Uterus (tissue), 4 donors: ENCODE measurements at places on chromosomes 16 and 17.

DNA sequence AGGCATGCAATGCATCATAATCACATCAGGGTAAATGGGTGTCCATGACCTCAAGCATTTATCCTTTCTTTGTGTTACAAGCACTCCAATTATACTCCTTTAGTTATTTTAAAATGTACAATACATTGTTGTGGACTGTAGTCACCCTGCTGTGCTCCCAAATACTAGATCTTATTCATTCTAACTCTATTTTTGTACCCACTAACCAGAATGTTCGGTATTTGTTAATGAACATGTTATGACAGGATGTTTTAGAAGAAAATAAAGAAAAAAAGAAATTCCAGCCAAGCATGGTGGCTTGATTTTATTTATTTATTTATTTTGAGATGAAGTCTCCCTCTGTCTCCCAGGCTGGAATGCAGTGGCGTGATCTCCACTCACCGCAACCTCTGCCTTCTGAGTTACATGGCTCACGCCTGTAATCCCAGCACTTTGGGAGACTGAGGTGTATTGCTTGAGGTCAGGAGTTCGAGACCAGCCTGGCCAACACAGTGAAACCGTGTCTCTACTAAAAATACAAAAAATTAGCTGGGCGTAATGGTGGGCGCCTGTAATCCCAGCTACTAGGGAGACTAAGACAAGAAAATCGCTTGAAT is 1.8 kb upstream of the NDE1 start:
- H3K4me1 ChIP-seq = no peaks in the 10 kb centered on the region
- DNase-seq = no peak
- no peaks in the 10 kb centered on the region for H3K36me3 ChIP-seq
- no peak overlapping the region for H3K27ac ChIP-seq
- H3K4me3 ChIP-seq = no peak overlapping the region
- H3K27me3 ChIP-seq = no peaks in the 10 kb centered on the region

GRCh38 chr16:2333772-2334379 is 6.7 kb downstream of the ABCA3 start:
- H3K4me1 ChIP-seq = no peaks in the 10 kb centered on the region
- no peak overlapping the region for H3K27ac ChIP-seq
- no peaks in the 10 kb centered on the region for H3K36me3 ChIP-seq
- H3K4me3 ChIP-seq = no peak overlapping the region
- no peaks in the 10 kb centered on the region for H3K27me3 ChIP-seq

- no peaks in the 10 kb centered on the region for H3K27me3 ChIP-seq
- no peak for DNase-seq
- H3K4me1 ChIP-seq = no peaks in the 10 kb centered on the region
- H3K36me3 ChIP-seq = no peaks in the 10 kb centered on the region
- no peak overlapping the region for H3K4me3 ChIP-seq
These were observed 17.4 kb downstream of the ITPRIPL2 start for GRCh38 chr16:19130852-19131824.

DNA sequence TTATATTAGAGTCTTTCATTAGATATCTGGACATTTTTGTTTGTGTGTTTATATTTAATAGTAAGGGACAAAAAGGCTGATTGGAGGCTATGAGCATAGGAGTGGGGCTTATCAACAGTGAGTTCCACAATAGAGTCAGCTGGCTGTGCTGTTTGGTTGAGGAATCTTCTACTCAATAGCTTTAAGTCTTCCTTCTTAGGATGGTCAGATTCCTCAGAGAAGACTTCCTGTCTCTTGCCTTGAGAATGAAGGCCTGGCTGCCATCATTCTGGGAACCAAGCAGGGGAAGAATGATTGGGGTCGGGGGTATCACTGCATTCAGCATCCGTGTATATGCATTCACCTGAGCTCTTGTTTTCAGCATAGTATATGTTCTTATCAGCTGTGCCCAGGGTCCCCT is 31.9 kb upstream of the ABCC11 start:
- H3K4me3 ChIP-seq = no peak overlapping the region
- no peak overlapping the region for H3K27ac ChIP-seq
- H3K27me3 ChIP-seq = no peaks in the 10 kb centered on the region
- no peaks in the 10 kb centered on the region for H3K4me1 ChIP-seq

DNA sequence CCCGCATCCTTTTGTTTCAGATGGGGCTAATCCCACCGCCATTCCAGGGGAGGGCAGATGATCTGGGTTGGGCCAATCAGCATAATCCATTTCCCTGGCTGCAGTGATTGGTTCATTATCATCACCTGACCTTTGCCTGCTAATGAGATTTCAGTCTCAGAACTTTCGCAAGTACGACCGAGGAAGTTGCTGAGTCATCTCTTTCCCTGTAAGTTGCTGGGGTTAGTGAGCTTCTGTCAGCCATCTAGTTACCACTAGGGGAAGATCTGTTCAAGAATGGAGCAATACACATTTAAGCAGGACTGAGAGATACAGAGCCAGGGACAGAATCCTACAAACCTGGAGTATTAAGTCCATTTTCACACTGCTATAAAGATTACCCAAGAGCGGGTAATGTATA is 65.3 kb upstream of the NUDT7 start:
- H3K36me3 ChIP-seq = no peaks in the 10 kb centered on the region
- H3K27me3 ChIP-seq = no peaks in the 10 kb centered on the region

GRCh38 chr17:46135879-46136563 is 57.2 kb downstream of the KANSL1 start:
- H3K4me1 ChIP-seq = peaks cover 15% of the 10 kb centered on the region
- no peaks in the 10 kb centered on the region for H3K27me3 ChIP-seq
- no peak overlapping the region for H3K27ac ChIP-seq
- H3K36me3 ChIP-seq = no peaks in the 10 kb centered on the region

GRCh38 chr17:20938988-20939615 is 103.7 kb downstream of the USP22 start:
- no peaks in the 10 kb centered on the region for H3K36me3 ChIP-seq
- DNase-seq = no peak
- no peak overlapping the region for H3K27ac ChIP-seq

GRCh38 chr16:52293204-52293603 is 253.7 kb downstream of the TOX3 start:
- H3K27ac ChIP-seq = no peak overlapping the region
- no peaks in the 10 kb centered on the region for H3K27me3 ChIP-seq
- H3K4me3 ChIP-seq = no peak overlapping the region
- DNase-seq = no peak

- no peaks in the 10 kb centered on the region for H3K4me1 ChIP-seq
- no peaks in the 10 kb centered on the region for H3K27me3 ChIP-seq
- no peak overlapping the region for H3K4me3 ChIP-seq
- no peak overlapping the region for H3K27ac ChIP-seq
These were observed 46.6 kb downstream of the MSI2 start for GRCh38 chr17:57302690-57303465.

GRCh38 chr17:6558932-6559752 is 2.8 kb upstream of the PITPNM3 start:
- H3K27me3 ChIP-seq = peaks cover 3% of the 10 kb centered on the region
- H3K27ac ChIP-seq = no peak overlapping the region
- H3K36me3 ChIP-seq = no peaks in the 10 kb centered on the region
- no peak overlapping the region for H3K4me3 ChIP-seq
- no peak for DNase-seq
- H3K4me1 ChIP-seq = no peaks in the 10 kb centered on the region

- peaks cover 3% of the 10 kb centered on the region for H3K4me1 ChIP-seq
- DNase-seq = no peak
- no peak overlapping the region for H3K4me3 ChIP-seq
- no peaks in the 10 kb centered on the region for H3K36me3 ChIP-seq
These were observed 1.9 kb downstream of the NECAB2 start for GRCh38 chr16:83969771-83970429.

DNA sequence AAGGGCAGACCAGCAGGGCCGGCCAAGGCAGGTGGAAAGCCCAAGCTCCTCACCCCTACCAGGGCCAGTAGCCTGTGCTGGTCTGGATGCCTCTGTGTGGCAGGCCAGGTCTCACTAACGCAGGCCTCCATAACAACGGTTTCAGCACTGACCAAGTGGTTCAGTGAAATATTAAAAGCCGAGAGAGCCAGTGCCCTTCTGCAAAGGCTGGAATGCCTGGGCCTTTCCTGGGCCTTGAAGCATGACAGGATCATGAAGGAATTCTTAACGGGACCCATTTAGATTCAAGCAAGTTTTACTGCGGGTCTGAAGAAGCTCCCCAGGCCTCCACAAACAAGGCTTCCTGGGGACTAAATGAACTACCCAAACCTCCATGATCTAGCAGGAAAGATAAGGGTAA is 16.3 kb downstream of the ADAD2 start:
- no peaks in the 10 kb centered on the region for H3K36me3 ChIP-seq
- no peaks in the 10 kb centered on the region for H3K4me1 ChIP-seq
- no peaks in the 10 kb centered on the region for H3K27me3 ChIP-seq
- DNase-seq = no peak
- no peak overlapping the region for H3K27ac ChIP-seq

DNA sequence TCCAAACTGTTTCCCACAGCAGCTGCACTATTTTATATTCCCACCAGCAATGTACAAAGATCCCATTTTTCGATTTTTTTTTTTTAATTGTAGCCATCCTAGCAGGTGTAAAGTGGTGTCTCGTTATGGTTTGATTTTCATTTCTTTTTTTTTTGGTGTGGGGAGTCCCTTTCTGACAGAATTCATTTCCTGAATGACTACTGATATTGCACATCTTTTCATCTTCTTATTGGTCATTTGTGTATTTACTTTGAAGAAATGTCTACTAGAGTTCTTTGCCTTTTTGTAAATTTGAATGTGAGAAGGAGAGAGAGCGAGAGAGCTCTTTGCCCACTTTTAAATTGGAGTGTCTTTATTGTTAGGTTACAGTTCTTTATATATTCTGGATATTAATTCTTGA is 14.0 kb downstream of the CYB5B start:
- no peaks in the 10 kb centered on the region for H3K4me1 ChIP-seq
- no peak for DNase-seq
- no peaks in the 10 kb centered on the region for H3K27me3 ChIP-seq
- H3K4me3 ChIP-seq = no peak overlapping the region

DNA sequence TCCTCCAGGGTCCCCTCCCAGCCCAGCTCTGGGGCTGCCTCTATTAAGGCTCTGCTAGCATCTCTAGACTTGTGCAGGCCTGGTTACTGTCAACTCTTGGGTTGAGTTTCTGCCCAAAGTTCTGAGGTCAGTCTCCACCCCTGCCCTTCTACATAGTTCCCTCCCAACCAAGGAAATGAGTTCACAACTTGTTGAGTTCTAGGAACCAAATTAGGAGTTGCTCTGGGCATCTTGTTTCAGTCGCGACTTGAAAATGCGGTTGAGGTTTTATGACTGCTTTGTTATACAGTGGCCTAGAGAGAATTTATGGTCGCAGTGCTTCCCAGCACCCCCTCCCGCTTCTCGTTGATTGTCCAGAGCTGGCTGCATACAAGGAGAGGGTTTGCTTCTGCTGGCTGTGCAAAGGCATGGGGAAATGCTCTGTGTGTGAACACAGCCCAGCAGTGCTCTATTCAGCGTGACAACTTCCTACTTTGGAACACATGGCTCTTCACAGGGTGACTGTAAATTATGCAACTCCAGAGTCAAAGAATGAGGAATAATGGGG is 20.2 kb downstream of the GNAO1 start:
- no peaks in the 10 kb centered on the region for H3K27me3 ChIP-seq
- H3K4me3 ChIP-seq = no peak overlapping the region
- DNase-seq = no peak
- no peak overlapping the region for H3K27ac ChIP-seq
- no peaks in the 10 kb centered on the region for H3K36me3 ChIP-seq
- H3K4me1 ChIP-seq = no peaks in the 10 kb centered on the region

DNA sequence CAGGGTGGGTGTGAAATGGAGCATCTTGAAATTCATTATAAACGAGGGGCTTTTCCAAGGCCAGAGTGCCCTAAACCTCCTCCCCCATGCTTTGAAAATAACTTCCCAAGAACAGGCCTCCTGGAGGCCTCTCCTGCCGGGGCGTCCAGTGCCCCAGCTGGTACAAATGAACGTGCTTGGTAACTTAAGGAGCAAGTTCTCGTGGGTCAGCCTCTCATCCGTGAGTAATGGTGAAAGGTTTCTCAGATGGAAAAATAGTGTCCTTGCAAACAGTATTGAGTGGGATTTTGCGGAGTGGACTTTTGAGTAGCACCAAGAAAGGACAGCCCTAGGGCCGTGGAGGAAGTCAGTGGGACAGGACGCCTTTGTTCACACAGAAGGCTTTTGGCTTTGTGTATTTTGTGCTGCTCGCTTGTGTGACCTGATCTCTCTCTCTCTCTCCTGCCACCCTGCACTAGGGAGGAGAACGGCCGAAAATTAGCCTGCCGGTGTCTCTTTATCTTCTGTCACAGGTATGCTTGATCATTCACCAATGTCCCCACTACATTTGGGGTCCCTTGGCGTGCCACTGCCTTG is 34.6 kb downstream of the CLEC16A start:
- H3K36me3 ChIP-seq = no peaks in the 10 kb centered on the region
- DNase-seq = no peak
- H3K4me1 ChIP-seq = no peaks in the 10 kb centered on the region
- H3K27me3 ChIP-seq = no peaks in the 10 kb centered on the region

- no peaks in the 10 kb centered on the region for H3K4me1 ChIP-seq
- H3K4me3 ChIP-seq = no peak overlapping the region
- H3K36me3 ChIP-seq = no peaks in the 10 kb centered on the region
- no peaks in the 10 kb centered on the region for H3K27me3 ChIP-seq
- DNase-seq = no peak
These were observed 63.0 kb upstream of the MED9 start for GRCh38 chr17:17413821-17414220.

DNA sequence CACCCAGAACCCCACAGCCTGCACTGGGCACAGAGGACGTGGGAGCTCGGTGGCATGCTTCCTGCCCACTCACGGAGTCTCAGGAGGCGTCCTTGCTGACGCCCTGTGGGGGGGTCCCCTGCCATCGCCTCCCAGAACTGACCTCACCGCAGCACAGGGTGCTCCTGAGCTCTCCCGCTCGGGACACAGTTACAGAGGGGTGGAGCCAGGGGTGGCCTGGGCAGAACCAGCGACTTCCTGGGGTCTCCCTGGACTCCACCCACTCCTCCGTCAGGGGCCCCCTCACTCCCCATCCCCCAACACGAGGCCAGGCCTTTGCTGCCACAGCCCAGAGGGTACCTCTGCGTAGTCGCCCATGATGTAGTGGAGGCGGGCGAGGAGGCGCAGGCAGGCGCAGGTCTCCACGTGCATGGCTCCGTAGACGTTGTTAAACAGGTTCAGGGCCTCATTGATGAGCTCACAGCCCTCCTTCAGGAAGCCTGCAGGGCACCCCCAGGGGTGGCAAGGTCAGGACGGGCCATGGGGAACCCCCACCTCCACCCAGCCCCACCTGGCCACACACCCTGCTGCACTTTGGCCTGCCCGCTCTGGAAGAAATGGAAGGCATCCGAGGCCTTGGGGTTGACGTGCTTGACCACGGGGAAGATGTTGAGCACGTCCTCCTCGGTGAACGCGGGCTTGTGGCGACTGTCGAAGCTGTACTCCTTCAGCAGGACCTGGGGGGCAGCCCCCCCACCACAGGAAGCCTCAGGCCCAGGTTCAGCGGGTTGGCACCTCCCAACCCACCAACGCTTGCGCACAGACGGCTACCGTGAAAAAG is 17.8 kb downstream of the CLUH start:
- H3K27ac ChIP-seq = no peak overlapping the region
- DNase-seq = peak; percentile 13
- no peaks in the 10 kb centered on the region for H3K36me3 ChIP-seq
- H3K4me3 ChIP-seq = no peak overlapping the region
- H3K4me1 ChIP-seq = no peaks in the 10 kb centered on the region

DNA sequence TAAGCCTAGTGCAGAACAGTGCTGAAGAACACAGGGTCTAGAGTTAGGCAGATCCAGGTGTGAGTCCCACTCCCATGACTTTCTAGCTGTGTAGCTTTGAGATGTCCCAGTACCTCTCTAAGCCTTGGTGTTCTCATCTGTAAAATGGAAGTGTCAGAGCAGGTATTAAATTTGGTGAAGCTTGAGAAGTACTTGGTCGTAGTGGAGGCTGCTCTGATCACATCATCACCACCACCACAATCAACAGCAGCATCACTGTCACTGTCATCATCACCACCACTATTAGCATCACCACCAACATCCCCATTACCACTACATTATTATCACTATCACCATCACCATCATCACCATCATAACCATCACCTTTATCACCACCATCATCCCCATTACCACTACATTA is 132.1 kb downstream of the CMIP start:
- H3K27me3 ChIP-seq = no peaks in the 10 kb centered on the region
- DNase-seq = no peak
- H3K36me3 ChIP-seq = no peaks in the 10 kb centered on the region
- no peaks in the 10 kb centered on the region for H3K4me1 ChIP-seq
